ENCODE measurements at places on chromosomes 3 and 15. TPM values are rescaled to one million over a fixed set of nuclear protein-coding genes. Genes with fewer than 3 reads are reported as not detected.

- no peaks in the 10 kb centered on the region for H3K4me1 ChIP-seq
- H3K4me3 ChIP-seq: no peak overlapping the region
- H3K27ac ChIP-seq: no peak overlapping the region
- H3K27me3 ChIP-seq: no peaks in the 10 kb centered on the region
- DNase-seq: no peak
- H3K36me3 ChIP-seq: no peaks in the 10 kb centered on the region
Observed at GRCh38 chr3:16130066-16130465, 44.4 kb upstream of the GALNT15 start.

GRCh38 chr15:27928386-27928785, 170.7 kb downstream of the OCA2 start:
- peaks cover 5% of the 10 kb centered on the region for H3K4me1 ChIP-seq
- H3K27me3 ChIP-seq: no peaks in the 10 kb centered on the region
- no peak for DNase-seq
- H3K4me3 ChIP-seq: no peak overlapping the region
- no peak overlapping the region for H3K27ac ChIP-seq

GRCh38 chr3:41574900-41575299, 375.6 kb downstream of the CTNNB1 start:
- peak overlapping the region; percentile 43 for H3K27ac ChIP-seq
- H3K4me1 ChIP-seq: peaks cover 5% of the 10 kb centered on the region
- DNase-seq: no peak
- H3K4me3 ChIP-seq: no peak overlapping the region
- no peaks in the 10 kb centered on the region for H3K27me3 ChIP-seq

The ACKR4 gene
- not detected for total RNA-seq

DNA sequence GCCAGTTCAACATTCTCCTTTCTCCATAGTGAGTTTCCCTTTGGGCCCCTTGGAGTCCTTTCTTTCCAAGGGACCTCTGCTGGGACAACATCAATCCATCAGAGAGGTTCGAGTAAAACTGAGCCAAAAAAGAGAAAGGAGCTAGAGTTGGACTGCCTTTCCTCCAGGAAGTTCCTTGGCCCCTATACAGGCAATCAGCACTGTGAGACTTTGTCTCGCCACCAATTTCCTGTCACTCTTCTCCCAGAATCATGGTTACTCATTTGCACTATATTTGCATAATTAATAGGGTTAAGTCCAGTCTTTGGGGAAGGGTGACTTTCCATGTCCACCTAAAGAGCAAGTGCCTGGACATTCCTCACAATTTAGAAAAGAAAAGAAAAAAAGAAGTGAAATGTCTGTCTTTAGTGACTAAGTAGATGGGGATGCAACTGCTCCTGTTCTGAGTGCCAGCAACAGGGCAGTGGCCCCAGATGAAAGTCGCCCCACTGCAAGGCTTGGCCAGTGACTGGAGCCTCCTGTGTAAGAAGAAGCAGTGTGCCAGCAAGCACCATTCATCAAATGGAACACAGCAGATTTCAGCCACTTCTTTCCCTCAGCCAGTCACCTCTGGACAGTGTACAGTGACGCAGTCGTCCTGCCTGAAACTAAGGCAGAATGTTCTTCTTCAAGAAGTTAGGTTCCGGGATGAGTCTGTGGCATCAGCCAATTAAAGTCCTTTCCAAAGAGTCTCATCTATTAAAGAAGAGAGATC, 91.6 kb downstream of the FSIP1 start:
- H3K4me3 ChIP-seq: no peak overlapping the region
- no peaks in the 10 kb centered on the region for H3K36me3 ChIP-seq
- peak overlapping the region; percentile 14 for H3K27ac ChIP-seq
- peaks cover 42% of the 10 kb centered on the region for H3K4me1 ChIP-seq

Data from neural crest cell (in vitro differentiated cells).